ENCODE measurements at places on chromosomes 7 and 10.

- no peak for DNase-seq
Measured at GRCh38 chr10:107618504-107618994, 454.0 kb upstream of the SORCS1 start.

DNA sequence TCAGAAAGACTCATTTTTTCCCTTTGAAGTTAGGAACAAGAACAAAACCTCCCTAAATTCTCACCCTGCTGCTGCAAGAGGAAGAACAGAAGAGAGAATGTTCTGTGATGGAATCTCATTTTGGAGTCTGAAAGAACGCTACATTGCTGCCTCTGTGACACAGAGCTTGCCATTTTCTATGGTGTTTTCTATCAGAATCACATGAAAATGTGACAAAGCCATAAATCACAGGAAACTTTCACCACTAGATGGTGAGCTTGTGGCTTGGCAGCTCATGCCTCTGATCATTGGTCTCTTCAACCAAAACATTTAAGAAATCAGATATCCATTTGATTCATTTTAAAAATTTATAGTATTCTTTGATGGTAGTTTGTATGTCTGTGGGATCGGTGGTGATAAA, 82.9 kb downstream of the CADPS2 start:
- no peak for DNase-seq

DNA sequence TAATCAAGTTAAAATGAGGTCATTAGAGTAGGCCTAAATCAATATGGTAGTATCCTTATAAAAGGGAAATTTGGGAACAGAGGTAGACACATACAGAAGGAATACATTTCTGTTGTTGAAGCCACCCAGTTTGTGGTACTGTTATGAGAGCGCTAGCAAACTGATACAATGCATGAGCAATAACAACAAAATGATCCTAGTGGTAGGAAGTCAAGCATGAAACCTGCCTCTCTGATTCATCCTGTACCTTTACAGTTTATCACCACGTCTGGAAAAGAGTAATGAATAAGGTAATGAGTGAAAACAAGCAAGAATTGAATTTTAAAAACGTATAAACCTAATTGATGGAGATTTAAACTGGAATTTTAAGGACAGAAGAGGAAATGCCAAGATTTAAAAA, 217.2 kb downstream of the PCLO start:
- DNase-seq, result no peak

DNA sequence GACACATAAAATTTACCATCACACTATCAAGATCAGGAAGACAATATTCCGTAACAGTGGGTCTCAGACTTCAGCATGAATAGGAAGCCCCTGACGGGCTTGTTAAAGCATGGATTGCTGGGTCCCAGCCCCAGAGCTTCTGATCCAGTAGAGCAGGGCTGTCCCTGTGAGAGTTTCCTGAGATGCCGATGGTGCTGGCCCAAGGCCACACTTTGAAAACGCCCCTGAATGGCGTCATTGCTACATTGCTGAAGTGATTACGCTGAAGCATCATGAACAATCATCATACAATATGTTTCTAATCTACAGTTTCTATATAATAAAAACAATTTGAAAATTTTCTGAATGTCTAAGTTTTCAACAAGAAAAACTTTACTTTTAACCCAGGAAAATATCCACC, 38.0 kb upstream of the TMEM72 start:
- DNase-seq, result no peak

GRCh38 chr7:44072364-44073231, 7.2 kb upstream of the PGAM2 start:
- no peak for DNase-seq

GRCh38 chr7:137020351-137020750, 151.9 kb downstream of the CHRM2 start:
- no peak for DNase-seq

- DNase-seq, result no peak
Measured at GRCh38 chr7:33644489-33644888, 260.9 kb upstream of the BMPER start.

DNA sequence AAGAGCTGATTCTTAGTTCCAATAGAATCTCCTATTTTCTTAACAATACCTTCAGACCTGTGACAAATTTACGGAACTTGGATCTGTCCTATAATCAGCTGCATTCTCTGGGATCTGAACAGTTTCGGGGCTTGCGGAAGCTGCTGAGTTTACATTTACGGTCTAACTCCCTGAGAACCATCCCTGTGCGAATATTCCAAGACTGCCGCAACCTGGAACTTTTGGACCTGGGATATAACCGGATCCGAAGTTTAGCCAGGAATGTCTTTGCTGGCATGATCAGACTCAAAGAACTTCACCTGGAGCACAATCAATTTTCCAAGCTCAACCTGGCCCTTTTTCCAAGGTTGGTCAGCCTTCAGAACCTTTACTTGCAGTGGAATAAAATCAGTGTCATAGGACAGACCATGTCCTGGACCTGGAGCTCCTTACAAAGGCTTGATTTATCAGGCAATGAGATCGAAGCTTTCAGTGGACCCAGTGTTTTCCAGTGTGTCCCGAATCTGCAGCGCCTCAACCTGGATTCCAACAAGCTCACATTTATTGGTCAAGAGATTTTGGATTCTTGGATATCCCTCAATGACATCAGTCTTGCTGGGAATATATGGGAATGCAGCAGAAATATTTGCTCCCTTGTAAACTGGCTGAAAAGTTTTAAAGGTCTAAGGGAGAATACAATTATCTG, 1.6 kb downstream of the LRRTM3 start:
- DNase-seq, result no peak

- DNase-seq, result no peak
Measured at GRCh38 chr7:148929176-148929575, 45.1 kb upstream of the EZH2 start.
